ENCODE measurements at places on chromosomes 12 and 14. TPM values are rescaled to one million over a fixed set of nuclear protein-coding genes. Genes with fewer than 3 reads are reported as not detected.

Gene PNN
- 67.0 TPM for total RNA-seq

Gene BBS10
- 13.7 TPM for total RNA-seq

Gene KRT3
- total RNA-seq = not detected

Gene USP44
- total RNA-seq = 0.28 TPM

Gene TSPAN19
- total RNA-seq = 0.06 TPM

GRCh38 chr12:132363661-132364347, 34.4 kb upstream of the GALNT9 start:
- no peak for DNase-seq
- H3K27ac ChIP-seq = no peak overlapping the region
- H3K4me3 ChIP-seq = no peak overlapping the region
- H3K36me3 ChIP-seq = no peaks in the 10 kb centered on the region

DNA sequence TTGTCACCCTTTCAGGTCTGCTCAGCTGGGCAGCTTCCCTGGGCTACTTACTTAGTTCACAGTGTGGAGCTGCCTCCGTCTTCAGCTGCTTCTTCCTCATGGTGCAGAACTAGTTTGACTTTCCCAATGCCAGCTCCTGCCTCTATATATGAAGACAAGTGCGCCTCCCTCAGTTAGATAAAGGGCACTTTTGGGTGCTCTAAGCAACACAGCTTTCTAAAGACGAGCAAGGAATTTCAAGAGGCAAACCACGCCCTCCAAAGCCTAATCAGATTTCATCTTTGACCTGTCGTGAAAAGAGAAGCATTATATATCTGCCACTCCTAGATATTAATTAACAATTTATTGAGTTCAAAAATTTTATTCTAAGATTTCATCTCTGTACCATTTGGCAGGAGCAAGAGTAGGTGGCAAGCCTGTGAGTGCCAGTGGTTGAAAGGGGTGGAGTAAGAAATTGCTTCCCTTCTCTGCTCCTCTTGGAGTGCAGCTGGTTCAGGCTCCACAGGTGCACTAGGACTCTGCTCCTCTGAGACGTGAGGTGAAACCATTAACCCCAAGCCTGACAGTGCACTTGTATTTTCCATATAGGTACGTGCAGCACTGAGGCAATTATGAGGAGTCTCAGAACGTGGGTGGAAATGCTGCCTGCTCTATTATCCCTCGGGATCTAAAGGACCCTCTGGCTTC, 2.1 kb upstream of the SLC11A2 start:
- no peaks in the 10 kb centered on the region for H3K27me3 ChIP-seq
- H3K4me3 ChIP-seq = no peak overlapping the region
- H3K36me3 ChIP-seq = no peaks in the 10 kb centered on the region
- peak; percentile 56 for DNase-seq

GRCh38 chr12:76883811-76884210, 5.0 kb upstream of the CSRP2 start:
- H3K36me3 ChIP-seq = no peaks in the 10 kb centered on the region
- H3K4me1 ChIP-seq = peaks cover 35% of the 10 kb centered on the region
- no peak overlapping the region for H3K27ac ChIP-seq
- no peak overlapping the region for H3K4me3 ChIP-seq
- H3K27me3 ChIP-seq = no peaks in the 10 kb centered on the region
- DNase-seq = no peak

DNA sequence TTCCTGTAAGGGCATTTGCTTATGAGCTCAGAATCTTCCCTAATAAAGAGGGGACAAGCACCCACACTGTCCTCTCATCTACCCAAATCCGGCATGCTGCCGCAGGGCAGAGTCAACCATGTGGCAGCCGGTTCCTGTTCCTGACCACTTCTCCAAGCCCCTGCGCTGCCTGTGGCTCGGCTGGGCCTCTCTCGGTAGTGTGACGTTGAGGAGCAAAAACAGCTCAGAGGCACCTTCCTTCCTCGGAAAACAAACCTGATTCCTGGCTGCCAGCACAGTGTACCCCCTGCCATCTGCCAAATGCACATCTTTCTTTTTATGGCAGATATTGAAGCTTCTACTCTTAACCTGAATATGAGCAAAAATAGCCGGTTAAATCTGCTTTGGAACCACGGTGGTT, 50.5 kb downstream of the CFAP251 start:
- no peaks in the 10 kb centered on the region for H3K4me1 ChIP-seq
- H3K27ac ChIP-seq = no peak overlapping the region
- H3K27me3 ChIP-seq = no peaks in the 10 kb centered on the region
- no peaks in the 10 kb centered on the region for H3K36me3 ChIP-seq
- no peak for DNase-seq
- H3K4me3 ChIP-seq = no peak overlapping the region

- no peaks in the 10 kb centered on the region for H3K27me3 ChIP-seq
- H3K4me1 ChIP-seq = peaks cover 12% of the 10 kb centered on the region
- peak overlapping the region; percentile 66 for H3K27ac ChIP-seq
- H3K36me3 ChIP-seq = peaks cover 11% of the 10 kb centered on the region
Observed at GRCh38 chr12:109591041-109591440, 17.4 kb downstream of the MVK start.

DNA sequence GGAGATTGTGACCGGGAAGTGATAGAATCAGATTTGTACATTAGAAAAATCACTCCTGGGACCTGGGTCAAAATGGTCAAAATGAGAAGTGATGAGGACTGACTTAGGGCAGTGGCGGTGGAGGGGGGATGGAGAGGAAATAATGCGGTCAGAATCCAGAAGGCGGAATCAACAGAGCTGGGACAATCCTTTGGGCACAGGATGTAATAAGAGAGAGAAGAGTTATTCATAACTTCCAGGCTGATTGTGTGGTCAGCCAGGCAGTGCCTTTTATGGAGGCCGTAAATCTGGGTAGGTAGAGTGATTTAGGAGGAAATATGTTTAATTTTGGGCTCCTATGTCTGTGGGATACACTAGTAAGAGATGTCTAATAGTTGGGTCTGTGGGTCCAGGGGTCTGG, 21.6 kb downstream of the FBXL14 start:
- H3K36me3 ChIP-seq = no peaks in the 10 kb centered on the region
- no peak overlapping the region for H3K4me3 ChIP-seq
- no peaks in the 10 kb centered on the region for H3K27me3 ChIP-seq
- peaks cover 44% of the 10 kb centered on the region for H3K4me1 ChIP-seq
- peak overlapping the region; percentile 54 for H3K27ac ChIP-seq

DNA sequence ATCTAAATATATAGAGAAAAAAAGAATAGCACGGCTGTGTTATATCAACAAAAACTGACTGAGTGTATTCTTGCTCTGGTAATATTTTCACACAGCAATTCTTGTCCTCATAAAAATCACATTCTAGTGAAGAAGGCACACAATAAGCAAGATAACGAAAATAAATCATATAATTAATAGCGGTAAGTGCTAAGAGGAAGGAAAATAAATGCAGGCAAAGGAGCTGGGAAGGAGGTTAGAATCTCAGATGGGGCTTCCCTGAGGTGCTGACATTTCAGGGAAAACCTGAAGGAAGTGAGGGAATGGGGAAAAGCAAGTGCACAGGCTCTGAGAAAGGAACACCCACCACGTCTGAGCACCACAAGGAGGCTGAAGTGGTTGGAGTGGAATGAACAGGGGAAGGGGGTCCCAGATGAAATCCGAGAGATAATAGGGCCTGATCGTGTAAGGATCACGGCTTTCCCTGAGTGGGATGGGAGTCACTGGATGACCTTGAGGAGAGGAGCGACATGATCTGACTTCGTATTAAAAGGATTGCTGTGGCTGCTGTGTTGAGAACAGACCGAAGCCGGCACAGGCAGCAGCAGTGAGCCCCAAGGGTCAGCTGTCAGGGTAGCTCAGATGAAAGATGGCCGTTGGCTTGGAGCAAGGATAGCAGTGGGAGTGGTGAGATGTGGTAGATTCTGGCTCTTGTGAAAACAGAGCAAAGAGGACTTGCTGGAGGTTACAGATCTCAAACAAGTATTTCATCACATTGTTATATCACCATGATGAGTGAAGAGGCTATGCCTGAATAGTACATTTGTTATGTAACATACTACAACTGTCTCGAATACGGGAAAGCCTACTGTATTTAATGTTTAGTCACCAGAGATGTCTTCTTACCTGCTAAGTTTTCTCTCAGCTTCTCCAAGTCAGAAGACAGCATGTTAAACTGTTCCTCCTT, 67.1 kb upstream of the VPS33A start:
- H3K27ac ChIP-seq = no peak overlapping the region
- no peaks in the 10 kb centered on the region for H3K27me3 ChIP-seq
- peak; percentile 57 for DNase-seq
- no peak overlapping the region for H3K4me3 ChIP-seq
- peaks cover 37% of the 10 kb centered on the region for H3K36me3 ChIP-seq
